Renal pelvis (tissue), 12 donors: ENCODE measurements at places on chromosomes 11 and 22. TPM values are rescaled to one million over a fixed set of nuclear protein-coding genes. Genes with fewer than 3 reads are reported as not detected.

Gene F2
- polyA plus RNA-seq, result 0.62 TPM

Gene GNG3
- polyA plus RNA-seq, result 3.6 TPM

Gene IGLL1
- 1.4 TPM for polyA plus RNA-seq

Gene SF3B2
- polyA plus RNA-seq, result 250 TPM

Gene PAX6
- 0.08 TPM for polyA plus RNA-seq

Gene RASSF10
- 26.2 TPM for polyA plus RNA-seq

- DNase-seq, result no peak
Observed at GRCh38 chr11:88359541-88359940, 22.0 kb upstream of the CTSC start.

DNA sequence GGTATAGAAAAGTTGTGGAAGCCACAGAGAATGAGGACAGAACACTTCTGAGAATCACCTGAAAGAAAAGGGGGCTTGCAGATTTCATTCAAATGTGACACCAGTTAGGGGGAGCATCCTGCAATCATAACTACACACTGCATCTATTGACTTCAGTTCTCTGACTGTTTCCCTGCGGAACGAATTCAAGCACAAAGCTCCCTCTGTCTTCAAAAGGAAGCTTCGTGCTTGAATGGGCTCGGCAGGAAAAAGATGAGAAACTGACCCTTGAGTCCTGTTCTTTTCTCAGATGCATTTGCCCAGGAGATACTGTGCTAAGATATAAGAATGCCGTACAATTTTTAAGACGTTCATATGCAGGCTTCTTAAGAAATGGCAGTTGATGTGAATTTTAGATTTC lies 2000.4 kb upstream of the RAG2 start:
- no peak for DNase-seq

DNA sequence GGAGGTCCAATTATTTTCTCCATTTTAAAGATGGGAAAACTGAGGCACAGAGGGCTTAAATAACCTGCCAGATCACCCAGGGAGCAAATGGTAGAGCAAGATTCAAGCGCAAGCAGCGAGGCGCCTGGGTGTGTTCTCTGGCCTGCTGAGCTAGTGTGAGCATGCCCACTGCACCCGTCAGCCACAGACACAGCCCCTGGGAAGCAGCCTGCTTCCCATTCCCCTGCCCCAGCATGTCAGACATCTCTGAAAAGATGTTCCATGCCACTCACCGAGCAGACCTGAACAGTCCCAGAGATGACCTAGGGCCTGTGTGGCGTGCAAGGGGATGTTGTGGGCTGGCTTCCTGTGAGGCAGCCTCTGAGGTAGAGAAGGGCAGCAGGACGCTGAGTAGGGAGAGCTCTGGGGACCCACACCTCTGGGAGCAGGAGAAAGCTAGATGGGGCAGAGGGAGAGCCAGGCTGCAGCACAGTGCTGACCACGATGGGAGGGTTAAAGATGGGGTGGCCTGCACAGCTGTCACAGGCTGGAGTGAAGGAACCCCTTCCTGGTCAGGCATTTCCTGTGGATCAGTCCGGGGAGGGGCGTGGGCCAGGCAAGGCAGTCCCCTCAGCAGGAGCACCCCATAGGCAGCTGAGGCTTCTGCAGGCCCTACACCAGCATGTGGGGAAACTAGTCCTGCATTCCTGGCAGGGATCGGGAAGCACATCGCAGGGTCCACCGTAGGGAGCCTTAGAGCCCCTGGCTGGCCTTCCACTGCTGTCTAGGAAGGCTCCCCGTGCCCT lies 101.4 kb downstream of the GALNT18 start:
- no peak for DNase-seq

GRCh38 chr11:76062733-76063132 lies 143.6 kb downstream of the WNT11 start:
- DNase-seq, result no peak
